ENCODE measurements at places on chromosomes 11 and 22.
A peak's percentile ranks its signal among the peaks of the same experiment; 100 is the strongest.

DNA sequence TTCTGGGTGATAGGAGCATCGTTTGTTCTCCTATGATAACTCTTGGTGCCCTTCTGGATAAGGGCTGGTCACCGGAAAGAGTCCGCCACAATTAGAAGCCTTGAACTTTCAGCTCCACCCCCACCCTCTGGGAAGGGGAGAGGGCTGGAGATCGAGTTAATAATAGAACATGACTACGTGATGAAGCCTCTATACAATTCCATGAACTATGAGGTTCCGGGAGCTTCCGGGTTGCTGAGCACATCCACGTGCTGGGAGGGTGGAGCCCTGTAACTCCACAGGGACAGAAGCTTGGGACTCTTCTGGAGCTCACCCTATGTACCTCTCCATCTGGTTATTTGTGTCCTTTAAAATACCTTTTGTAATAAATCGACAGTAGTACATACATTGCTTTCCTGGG lies 40.3 kb downstream of the ARHGAP42 start:
- DNase-seq, result no peak

GRCh38 chr11:120835601-120836228 lies 188.2 kb upstream of the TBCEL start:
- no peak for DNase-seq

GRCh38 chr22:20076627-20077172 lies 3.3 kb upstream of the DGCR8 start:
- no peak for DNase-seq

DNA sequence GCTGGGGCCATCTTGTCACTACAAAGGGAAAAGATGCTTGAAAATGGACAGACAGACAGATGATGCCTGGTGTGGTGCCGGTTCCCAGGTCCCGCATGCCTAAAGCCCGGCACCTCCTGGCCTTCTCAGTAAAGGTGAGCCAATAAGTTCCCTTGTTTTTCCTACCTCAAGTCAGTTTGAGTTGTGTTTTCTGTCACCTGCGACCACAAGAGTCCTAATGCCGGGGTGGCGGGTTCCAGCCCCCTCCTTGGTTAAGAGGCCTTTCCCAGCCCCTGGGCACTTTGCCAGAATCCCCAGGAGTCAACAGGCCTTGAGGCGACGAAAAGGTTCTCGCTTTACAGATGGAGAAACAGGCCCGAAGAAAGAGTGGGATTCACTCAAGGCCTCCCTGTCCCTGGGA lies 9.0 kb downstream of the FGF19 start:
- DNase-seq, result no peak

DNA sequence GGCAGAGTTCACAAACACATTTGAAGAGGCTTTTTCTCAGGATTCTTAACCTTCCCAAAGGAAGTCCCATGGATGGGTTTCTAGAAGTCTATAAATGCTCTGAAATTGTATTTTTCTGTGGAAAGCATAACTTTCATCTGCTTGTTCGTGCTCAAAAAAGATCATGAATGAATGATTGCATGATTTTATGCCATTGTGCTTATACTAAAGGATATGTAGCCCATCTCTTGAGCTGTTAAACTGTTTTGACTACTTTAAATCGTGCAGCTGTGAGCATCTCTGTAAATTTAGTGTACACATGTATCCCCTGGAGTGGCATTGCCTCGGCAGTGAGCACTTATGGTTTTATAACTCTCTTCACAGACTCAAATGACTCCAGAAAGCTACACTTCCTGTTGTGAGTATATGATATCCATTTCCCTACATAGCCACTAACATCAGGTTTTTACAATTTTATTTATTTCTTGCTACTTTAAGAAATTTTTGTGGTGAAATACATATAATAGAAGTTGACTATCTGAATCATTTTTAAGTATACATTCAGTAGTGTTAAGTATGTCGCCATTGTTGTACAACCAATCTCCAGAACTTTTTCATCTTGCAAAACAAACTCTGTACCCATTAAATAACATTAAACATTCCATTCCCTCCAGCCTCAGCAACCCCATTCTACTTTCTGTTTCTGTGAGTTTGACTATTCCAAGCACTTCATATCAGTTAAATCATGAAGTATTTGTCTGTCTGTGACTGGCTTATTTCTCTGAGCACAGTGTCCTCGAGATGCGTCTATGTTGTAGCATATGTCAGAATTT lies 8.0 kb downstream of the NEAT1 start:
- DNase-seq, result no peak

DNA sequence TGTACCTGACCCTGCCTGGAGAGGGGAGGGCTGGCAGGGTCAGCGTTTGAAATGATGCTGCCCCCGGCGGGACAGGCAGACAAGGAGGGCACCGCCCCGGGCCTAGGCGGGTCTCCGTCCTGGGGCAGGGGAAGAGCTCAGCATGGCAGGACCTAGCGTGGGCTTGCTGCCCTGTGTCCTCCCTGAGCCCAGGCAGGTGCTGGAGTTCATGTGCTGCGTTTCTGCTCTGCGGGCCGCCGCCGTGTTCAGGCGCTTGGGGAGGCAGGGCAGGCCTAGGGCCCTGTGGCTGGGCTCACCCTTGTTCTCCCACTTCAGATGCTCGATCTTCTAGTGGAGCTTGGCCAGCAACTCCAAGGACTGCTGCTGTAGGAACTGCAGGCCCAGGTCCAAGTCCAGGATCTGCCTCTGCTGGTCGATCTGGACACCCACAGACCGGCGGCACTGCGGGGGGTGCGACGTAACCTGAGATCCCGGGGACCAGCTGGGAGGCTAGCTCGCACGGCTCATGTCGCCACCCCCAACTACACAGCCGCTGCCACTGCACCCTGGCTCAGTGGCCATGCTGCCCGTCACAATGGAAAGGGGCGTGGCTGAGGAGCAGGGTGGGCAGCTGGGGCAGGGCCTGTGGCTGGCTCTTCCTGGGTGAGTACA lies 84.4 kb downstream of the MED15 start:
- no peak for DNase-seq

DNA sequence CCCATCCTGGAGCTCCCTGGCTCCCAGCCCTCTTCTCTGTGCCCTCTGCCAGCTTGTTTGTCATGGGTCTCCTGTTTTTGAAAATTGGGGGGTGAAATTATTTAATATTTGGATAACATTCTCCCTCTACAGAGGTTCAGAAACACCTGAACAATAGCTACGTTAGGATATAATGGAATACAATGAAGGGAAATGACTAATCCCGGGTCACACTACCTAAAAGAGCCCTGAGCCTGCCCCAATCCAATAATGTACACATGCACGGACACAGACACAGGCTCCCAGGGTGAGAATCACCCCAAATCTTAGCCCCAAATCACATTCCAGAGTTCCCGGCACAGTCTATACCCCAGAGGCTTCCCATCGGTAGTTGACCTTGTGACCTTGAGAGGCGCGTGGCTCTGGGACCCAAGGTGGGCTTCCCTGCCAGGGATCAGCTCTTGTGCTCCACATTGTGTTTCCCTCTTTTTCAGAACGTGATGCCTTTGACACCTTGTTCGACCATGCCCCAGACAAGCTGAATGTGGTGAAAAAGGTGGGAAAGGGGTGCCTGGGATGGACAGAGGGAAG lies 135.5 kb downstream of the PARVA start:
- no peak for DNase-seq

DNA sequence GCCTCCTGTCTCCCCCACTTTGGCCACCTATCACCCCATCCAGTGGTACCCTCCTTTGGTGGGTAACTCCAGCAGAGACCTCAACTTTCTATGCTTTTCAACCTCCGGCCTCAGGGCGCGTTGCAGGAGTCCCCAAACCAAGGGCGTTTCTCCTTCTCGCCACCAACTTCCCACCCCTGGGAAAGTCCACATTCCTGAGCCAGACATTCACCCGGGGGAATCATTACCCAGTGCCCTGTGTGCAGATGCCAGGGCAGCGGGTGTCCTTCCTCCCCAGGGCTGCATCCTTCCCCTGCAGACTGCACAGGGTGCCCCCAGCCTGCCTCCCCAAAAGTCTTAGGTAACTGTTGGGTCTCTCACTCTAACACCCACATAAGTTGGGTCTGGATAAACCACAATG lies 26.4 kb downstream of the MYEOV start:
- DNase-seq, result no peak

- DNase-seq, result no peak
These were observed 842 bp downstream of the ARFGAP2 start for GRCh38 chr11:47175746-47176327.

DNA sequence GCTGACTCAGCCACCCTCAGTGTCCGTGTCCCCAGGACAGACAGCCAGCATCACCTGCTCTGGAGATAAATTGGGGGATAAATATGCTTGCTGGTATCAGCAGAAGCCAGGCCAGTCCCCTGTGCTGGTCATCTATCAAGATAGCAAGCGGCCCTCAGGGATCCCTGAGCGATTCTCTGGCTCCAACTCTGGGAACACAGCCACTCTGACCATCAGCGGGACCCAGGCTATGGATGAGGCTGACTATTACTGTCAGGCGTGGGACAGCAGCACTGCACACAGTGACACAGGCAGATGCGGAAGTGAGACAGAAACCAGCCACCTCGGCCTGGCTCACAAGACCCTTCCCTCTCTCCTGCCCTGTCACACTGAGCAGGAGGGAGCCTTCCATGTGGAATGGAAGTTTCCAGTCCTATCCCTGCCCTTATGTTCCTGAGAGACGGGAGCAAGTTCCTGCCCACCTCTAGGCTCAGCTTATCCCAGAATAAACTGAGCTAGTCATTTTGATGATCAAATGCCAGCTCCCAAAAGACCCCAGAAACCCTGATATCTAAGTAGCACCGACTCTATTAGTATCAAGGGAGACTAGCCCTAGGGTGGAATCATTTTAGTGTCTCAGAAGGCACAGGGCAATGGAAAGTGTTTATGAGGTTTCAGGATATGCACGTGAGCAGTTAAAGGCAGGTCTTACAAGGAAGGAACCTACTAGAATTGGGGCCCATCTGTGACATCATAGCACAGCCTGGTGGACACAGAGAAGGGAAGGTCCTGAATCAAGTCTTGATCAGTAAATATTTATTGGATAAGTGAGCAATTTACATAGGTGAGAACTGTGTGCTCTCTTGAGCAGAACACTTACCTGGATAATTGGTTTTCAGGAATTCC lies 6.3 kb upstream of the IGLL5 start:
- DNase-seq, result no peak

GRCh38 chr11:109153836-109154235 lies 268.2 kb upstream of the C11orf87 start:
- DNase-seq, result no peak

GRCh38 chr11:33376331-33377310 lies 119.4 kb downstream of the HIPK3 start:
- DNase-seq, result peak; percentile 30

GRCh38 chr22:49226096-49226495 lies 601.6 kb downstream of the BRD1 start:
- DNase-seq, result no peak

DNA sequence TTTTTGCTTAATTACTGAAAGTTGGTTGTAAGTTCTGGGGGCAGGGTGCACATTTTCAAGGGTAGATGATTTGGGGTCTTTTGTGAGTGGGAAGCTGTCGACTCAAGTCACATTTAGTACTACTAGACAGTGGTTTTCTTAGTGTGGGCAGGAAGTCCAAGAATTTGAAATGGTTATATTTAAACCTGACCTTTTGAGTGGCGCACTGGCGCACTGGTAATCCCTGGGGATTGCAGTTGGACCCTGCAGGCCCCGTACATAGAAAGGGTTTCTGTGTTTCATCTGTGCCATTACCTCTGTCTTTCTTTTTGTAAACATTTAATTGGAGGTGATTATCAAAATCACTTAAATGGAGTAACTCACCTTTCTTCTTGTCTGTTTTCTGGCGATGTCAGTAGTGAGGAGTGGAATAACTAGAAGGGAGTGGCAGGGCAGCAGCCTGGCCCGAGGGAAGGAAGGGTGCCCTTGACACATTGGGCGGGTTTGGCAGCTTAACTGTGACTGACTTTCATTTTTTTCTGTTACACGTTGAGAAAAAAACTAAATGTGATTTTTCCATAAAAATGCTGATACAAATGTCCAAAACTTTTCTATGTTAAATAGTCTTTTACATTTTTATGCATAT lies 101.8 kb upstream of the GAL start:
- no peak for DNase-seq

DNA sequence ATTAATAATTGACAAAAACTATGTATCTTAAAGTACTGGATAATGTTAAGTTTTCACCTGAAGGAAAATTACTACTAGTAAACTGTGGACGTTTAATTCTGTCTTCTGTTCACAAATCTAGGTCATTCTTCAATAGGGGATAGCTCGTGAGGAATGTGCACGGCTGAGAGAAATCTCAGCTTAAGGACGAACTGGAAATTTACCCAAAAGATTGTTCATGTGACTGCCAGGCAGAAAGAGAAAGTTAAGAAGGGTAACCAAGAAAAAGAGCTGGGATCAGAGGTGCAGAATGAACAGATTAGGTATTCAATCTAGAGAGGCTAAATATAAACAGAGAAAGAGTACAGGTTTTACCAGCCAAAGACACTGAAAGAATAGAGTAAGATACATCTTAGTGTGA lies 245.3 kb downstream of the CASP12 start:
- no peak for DNase-seq

GRCh38 chr11:15720460-15720859 lies 605.7 kb downstream of the INSC start:
- DNase-seq, result no peak

DNA sequence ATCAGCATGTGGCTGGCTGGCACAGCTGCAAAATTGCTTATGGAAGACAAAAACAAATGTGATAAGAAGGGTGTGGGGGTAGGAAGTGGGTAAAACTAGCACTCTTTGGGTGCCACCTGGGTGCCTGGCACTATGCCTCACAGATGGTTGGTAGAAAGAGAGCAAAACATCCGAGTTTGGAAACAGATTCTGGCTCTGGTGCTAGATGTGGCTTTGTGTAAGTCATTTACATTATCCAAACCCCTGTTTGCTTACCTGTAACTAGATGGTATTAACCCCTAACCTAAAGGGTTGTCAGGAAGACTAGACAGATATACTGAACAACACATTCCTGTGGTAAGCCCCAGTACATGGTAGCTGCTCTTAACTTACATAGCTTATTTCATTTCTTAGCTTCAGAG lies 905.6 kb downstream of the DLG2 start:
- DNase-seq, result no peak

- no peak for DNase-seq
These were observed 2.1 kb downstream of the IL17RA start for GRCh38 chr22:17086788-17087497.

DNA sequence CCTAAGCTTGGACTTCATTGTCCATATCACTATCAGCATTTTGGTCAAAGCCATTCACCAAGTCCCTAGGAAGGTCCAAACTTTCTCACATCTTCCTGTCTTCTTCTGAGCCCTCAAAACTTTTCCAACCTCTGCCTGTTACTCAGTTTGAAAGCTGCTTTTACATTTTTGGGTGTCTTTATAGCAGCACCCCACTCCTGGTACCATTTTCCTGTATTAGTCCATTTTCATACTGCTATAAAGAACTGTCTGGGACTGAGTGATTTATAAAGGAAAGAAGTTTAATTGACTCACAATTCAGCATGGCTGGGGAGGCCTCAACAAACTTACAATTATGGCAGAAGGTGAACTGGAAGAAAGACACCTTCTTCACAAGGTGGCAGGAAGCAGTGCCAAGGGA lies 717.0 kb upstream of the CCDC90B start:
- no peak for DNase-seq

Data from fibroblast of skin of abdomen (primary cell).